Tibial nerve (tissue), 4 donors: ENCODE measurements at places on chromosomes 7 and 10. TPM values are rescaled to one million over a fixed set of nuclear protein-coding genes. Genes with fewer than 3 reads are reported as not detected.

DNA sequence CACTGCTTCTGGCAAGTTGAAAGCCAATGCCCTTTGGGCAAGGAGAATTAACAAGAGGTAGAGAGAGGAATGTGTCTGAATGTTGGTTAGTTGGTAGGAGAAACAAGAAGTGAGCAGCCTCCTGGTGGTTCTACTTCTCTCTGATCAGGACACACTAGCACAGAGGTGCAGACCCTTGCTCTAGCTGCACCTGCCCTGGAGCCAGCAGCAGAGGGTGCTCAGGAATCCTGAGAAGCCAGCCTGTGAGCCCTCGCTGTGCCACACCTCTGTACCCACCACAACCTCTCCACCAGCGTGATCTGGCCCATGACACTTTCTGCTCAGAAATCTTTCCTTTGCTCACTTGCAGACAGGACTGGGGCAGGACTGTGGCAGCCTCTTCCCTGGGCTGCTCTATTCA lies 364.7 kb downstream of the RPS24 start:
- no peak for DNase-seq

DNA sequence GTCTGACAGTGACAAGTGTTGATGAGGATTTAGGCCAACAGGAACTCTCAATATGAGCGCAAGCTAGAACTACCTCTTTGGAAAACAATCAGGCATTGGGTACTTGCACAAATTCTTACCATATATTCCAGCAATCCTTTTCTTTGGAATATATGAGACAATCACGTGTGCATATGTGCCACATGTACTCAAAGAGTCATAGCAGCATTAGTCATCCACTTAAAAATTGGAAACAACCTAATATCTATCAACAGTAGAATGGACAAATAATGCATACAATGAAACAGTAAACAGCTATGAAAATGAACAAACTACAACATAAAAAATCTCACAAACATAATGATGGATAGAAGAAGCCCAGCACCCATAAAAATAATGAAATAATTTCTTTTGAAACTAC lies 179.7 kb downstream of the GLI3 start:
- no peak for DNase-seq

GRCh38 chr7:81285142-81285871 lies 366.5 kb upstream of the SEMA3C start:
- DNase-seq = no peak

DNA sequence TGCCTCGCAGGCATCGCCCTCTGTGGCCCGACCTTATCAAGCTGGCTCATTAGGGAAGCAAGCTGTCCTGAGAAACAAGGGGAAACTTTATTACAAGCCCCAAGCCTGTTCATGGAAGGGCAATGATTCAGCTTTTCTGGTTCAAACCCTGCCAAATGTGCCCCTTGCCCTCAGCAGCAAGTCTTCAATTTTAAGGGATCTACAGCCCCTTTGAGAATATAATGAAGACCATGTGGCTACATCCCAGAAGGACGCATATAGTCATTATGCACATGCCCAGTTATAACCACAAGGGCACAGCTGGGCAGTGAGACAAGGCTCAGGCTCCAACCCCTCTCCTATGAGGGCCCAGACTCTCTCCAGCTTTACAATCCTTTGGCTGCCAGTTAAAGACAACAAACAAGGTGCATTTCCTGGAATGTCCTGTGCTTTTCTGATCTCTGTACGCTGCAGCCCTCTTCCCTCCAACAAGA lies 56.7 kb downstream of the DDC start:
- no peak for DNase-seq

DNA sequence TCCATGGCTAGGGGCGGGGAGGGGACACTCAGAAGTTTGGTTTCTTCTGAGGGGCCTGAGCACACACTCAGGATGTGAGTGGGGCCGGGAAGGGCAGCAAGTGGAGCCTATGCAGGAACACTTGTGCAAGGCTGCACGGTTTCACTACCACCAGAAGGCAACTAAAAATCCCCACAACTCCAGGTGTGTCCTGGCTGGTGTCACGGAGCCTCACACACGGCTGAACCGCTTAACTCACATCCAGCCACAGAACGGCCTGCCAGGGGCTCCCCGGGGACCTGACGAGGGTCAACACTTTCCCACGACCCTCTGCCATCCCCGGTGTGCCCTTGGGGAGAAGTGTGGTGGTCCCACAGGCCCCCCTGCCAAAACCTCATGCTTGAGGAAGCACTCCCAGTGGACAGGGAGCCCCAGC lies 173.9 kb downstream of the ELFN1 start:
- no peak for DNase-seq

- no peak for DNase-seq
These were observed 258.9 kb upstream of the NPY start for GRCh38 chr7:24025094-24025493.

GRCh38 chr10:106440767-106441166 lies 723.7 kb downstream of the SORCS1 start:
- no peak for DNase-seq

DNA sequence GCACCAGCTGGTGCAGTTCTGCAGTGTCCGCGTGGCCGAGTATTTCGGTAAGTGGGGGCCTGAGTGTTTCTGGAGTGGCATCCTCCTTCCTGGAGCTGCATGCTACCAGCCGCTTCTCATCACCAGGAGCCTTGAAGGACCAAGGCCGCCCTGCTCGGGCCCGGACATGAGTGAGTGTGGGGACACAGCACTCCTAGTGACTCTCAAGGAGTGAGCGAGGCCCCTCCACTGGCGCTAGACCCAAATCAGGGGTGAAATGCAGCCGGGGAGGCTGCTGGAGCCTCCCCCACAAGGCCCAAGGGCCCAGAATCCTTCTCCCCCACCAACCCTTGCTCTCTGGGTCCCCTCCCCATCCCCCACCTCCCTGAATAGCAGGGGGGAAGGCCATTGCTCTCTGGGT lies 48.0 kb downstream of the CAMK2B start:
- DNase-seq = no peak

Gene SHTN1
- 15.9 TPM for total RNA-seq

Gene AGAP9
- total RNA-seq = 11.6 TPM

Gene TEX47
- total RNA-seq = not detected
